ENCODE measurements at places on chromosomes 11 and 22. TPM values are rescaled to one million over a fixed set of nuclear protein-coding genes. Genes with fewer than 3 reads are reported as not detected.

Gene MISFA
- 1.1 TPM for total RNA-seq

Gene CRYBA4
- not detected for total RNA-seq

Gene CLDN5
- total RNA-seq, result under 0.01 TPM

Gene CCDC116
- total RNA-seq, result not detected

Gene USH1C
- not detected for total RNA-seq

Gene TNRC6B
- 17.0 TPM for total RNA-seq

Gene OR5D13
- not detected for total RNA-seq

GRCh38 chr22:28826921-28827320 lies 26.6 kb upstream of the XBP1 start:
- no peaks in the 10 kb centered on the region for H3K27me3 ChIP-seq
- no peak overlapping the region for H3K27ac ChIP-seq
- no peaks in the 10 kb centered on the region for H3K36me3 ChIP-seq
- no peak overlapping the region for H3K4me3 ChIP-seq
- no peak for DNase-seq

- no peaks in the 10 kb centered on the region for H3K27me3 ChIP-seq
- no peak for DNase-seq
Observed at GRCh38 chr11:126380909-126381308, 25.4 kb downstream of the ST3GAL4 start.

DNA sequence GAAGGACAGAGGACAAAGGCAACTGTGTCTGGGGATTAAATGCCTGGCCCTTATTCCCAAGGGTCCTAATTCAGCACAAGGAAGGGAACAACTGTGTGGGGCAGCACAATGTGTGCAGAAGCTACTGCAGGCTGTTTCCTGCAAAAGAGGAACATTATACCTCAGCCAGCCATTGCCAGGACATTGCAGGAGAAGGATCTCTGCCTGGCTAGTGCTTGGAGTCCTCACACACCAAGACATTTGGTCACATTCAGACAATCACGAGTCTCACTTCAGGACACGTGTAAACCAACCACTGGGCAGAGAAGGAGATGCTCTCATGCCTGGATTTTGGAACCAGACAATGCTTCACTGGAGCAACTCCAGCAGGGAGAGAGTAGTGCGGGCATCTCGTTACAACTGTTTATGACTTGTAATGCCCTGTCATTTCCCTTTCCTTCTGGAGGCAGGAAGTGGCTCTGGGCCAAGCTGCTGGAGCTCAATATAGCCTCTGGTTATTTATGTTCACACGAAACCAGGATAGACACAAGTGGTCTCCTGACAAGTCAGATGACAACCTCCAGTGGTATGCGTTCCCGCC lies 23.9 kb upstream of the ZC3H12C start:
- peaks cover 10% of the 10 kb centered on the region for H3K4me1 ChIP-seq
- no peak overlapping the region for H3K4me3 ChIP-seq
- DNase-seq, result peak; percentile 88
- no peaks in the 10 kb centered on the region for H3K27me3 ChIP-seq

DNA sequence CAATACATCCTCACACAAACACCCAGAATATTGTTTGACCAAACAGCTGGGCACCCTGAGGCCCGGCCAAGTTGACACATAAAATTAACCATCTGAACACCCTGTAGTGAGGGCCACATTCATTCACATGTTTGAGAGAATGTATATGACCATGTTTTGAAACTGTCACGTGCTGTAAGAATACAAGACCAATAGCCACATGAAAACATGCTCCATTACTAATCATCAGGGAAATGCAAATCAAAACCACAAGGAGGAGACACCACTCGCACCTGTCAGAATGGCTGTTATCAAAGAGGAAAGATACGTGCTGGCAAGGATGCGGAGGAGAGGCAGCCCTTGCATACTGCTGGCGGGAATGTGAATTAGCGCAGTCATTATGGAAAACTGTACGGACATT lies 38.3 kb upstream of the IGSF9B start:
- no peaks in the 10 kb centered on the region for H3K4me1 ChIP-seq
- no peak overlapping the region for H3K4me3 ChIP-seq
- no peaks in the 10 kb centered on the region for H3K36me3 ChIP-seq
- H3K27me3 ChIP-seq, result no peaks in the 10 kb centered on the region

DNA sequence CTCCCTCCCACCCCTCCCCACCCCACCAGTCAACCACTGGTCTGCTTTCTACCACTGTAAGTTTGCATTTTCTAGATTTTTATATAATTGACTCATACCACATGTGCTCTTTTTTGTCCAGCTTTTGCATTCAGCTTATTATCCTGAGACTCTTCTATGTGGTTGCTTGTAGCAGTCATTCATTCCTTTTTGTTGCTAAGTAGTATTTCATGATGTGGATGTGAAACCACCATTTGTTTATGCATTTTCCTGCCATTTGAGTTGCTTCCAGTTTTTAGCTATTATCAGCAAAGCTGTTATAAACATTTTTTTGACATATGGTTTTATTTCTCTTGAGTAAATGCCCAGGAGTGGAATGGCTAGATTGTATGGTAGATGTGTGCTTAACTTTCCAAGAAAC lies 77.0 kb upstream of the FGF3 start:
- H3K4me1 ChIP-seq, result peaks cover 21% of the 10 kb centered on the region
- no peak overlapping the region for H3K27ac ChIP-seq
- H3K27me3 ChIP-seq, result no peaks in the 10 kb centered on the region

GRCh38 chr22:17258788-17259148 lies 39.5 kb upstream of the ADA2 start:
- H3K4me3 ChIP-seq, result no peak overlapping the region
- no peaks in the 10 kb centered on the region for H3K36me3 ChIP-seq
- no peaks in the 10 kb centered on the region for H3K4me1 ChIP-seq
- no peaks in the 10 kb centered on the region for H3K27me3 ChIP-seq

All from IMR-90 (cell line).